Urinary bladder (tissue), 4 donors: ENCODE measurements at places on chromosomes 11 and 22.

- DNase-seq: no peak
These were observed 38.9 kb upstream of the TH start for GRCh38 chr11:2210366-2211112.

- no peak for DNase-seq
These were observed 928 bp upstream of the CRACR2B start for GRCh38 chr11:826836-827145.

GRCh38 chr11:129917231-129917630, 21.9 kb upstream of the NFRKB start:
- no peak for DNase-seq

DNA sequence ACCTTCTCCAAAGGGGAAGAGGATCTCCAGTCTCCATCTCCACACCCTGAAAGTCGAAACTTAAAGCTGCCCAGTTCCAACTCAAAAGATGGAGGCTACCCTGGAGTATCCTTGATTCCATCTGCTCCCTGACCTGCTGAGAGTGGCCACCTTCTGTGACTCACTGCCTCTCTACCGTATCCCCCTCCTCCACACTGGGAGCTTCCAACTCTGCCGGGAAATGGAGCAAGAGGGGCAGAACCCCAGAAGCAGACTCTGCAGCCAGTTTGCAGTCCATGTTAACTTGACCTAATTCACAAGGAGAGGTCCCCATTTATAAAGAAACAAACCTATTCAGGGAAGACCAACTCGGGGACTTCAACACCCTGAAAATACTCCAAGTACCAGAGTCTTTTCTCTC, 22.0 kb upstream of the IRAG1 start:
- DNase-seq: no peak

DNA sequence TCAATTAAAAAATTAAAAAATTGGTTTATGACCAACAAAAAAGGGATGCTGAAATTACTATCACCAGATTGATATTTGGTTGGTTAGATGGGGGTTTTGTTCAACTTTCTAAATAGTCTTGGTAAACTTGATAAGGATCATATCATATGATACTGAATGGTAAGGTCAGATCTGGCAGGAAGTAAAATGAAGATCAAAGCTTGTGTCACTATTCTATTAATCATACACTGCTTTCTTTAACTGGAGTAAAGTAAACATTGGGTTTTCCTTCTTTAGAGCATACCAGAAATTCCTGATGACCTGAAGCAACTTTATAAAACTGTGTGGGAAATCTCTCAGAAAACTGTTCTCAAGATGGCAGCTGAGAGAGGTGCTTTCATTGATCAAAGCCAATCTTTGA, 40.2 kb downstream of the RRM1 start:
- DNase-seq: no peak

DNA sequence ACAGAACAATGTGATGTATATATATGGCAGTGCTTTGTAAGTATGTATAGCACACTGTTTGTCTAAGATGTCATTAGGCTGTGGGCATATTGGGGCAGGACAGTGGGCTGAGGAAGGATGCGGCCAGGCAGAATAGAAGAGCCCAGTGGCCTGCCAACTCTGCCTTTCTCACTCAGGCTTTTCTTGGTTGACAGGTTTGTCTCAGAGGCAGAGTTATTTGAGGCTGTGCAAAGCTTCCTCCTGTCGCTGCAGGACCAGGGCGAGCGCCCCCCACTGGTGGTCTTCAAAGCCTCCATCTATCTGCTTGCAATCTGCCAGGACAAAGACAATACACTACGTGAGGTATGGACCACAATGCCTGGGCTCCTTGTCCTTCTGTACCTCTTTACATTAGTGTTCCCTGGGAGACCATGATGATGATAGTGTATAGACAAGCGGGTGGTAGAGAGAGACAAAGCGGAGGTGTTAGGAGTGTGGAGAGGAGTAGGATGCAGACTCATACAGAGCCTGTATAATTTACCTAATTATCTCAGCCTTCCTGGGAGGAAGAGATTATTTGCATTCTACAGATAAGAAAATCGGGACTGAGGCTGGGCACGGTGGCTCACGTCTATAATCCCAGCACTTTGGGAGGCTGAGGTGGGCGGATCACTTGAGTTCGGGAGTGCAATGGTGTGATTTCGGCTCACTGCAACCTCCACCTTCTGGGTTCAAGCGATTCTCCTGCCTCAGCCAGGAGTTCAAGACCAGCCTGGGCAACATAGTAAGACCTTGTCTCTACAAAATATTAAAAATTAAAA, 37.3 kb upstream of the CCDC134 start:
- peak; percentile 31 for DNase-seq

DNA sequence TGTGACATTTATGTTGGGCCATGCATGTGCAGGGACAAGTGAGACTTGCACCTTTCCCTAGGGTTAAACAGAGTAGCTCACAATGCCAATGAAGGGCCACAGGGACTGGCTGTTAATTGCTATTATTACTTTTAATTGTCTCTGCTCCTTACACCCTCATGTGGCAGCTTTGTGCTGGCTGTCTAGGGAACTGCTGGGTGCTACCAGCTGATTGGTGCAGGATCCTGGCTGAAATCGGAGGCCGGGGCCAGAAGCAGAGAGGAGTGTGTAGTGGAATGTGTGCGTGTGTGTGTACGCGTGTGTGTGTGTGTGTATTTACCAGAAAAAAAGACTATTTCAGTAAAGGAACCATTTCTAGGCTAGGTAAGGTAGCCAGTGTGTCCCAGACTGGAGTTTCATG, 302.5 kb downstream of the CTTN start:
- DNase-seq: no peak

DNA sequence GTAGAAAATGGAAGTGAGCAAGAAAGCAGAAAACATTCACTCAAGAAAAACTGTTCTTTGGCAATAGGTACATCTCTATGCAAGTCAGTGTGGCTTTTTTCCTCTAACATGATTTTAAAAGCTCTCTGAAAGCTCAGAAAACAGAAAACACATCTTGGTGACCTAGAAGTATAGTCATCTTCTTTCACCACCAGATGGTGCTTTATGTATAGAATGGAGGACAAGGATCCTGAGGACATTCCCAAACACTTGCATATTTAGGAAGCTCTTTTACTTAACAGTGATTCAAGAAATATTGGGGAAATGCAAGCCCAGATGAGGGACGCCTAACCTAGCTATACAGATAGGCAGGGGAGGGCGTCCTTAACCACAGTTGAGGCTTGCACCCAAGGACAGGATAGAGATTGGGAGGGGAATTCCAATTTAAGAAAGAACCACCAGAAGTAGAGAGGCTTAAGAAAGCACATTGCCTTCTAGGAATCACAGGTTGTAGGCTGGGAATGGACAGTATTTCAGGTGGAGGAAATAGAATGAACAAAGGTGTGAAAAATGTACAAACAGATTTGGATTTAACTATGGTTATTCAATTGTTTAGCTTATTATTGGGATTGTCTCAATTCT, 13.8 kb upstream of the CCDC81 start:
- DNase-seq: no peak

DNA sequence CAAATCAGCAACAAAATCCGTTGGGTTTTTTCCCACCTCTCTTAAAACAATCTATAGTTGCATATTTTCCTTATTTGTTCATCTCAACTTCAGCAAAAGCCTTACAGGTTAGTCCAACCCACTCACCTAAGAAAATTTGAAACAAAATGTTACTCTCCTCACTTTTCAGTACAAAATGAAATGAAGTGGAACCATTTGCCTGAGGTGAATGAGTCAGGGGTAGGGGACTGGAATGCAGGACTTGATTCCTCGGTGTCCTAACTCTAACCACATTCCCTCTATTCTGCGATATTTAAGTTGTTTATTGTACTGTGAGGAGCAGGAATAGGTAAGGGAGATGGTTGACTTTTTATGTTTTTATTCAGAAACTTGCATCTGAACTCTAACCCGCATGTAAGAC, 16.4 kb downstream of the ATP5MG start:
- DNase-seq: no peak

GRCh38 chr11:121467471-121467870, 14.7 kb upstream of the SORL1-AS1 start:
- DNase-seq: no peak

DNA sequence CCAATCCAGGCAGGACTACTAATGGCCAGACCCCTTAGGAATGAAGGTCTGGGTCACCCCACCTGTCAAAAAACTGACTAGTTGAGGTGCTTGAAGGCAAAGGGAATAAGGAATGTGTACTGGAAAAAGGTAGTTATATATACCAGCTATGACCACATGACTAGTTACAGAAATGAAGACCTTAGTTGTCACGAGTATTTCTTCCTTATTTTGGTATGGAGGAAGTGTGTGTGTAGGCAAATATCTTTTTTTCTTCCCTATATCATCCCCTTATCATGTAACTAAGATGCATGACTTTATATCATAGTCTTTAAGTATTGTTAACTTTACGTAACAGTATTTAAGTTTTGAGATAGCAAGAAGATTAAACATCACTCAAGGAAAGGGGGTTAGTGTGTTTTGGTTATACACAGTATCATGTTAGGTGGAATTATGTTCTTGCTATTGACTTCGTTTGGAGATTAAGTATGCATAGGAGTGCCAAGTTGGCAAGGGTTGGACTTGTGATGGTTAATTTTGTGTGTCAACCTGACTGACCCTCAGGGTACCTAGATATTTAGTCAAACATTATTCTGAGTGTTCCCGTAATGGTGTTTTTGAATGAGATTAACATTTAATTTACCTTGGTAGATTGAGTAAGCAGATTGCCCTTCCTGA, 38.2 kb upstream of the NARS2 start:
- no peak for DNase-seq

GRCh38 chr22:41526830-41527799, 17.2 kb downstream of the POLR3H start:
- DNase-seq: no peak

- no peak for DNase-seq
These were observed 7.6 kb upstream of the ASCL2 start for GRCh38 chr11:2277933-2278523.

GRCh38 chr11:57311109-57311936, 13.4 kb downstream of the TNKS1BP1 start:
- DNase-seq: peak; percentile 67

DNA sequence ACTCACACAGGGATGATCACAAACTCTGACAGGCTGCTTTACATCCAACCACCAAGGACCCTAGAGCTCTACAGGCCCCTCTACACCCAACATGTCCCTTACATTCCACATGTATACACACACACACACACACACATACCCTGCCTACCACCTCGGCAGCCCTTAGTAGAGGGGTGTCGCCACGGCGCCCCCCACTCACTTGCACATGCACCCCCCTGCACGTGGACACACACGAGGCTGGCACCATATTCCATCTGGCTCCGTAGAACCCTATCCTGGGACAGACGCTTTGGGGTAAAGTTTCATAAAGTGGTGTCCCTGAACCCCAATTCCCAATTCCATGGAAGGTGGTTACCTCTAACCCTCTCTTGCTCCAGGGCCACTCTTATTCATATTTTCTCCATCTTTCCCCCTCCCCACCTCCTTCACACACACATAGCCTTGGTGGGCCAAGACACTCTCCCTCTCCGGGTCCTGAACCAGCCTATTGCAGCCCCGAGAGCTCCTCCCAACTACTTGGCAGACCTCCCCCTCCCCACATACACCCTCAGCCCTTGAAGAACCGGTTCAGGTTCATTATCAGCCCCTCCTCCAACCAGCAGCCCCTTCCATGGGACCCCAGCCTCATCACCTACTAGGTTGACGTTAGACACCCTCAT, 809 bp downstream of the PDE2A start:
- DNase-seq: no peak

GRCh38 chr11:44290208-44290607, 19.7 kb downstream of the ALX4 start:
- DNase-seq: no peak

GRCh38 chr11:103584021-103584420, 452.4 kb upstream of the DDI1 start:
- DNase-seq: no peak

GRCh38 chr11:746289-747157, 741 bp upstream of the TALDO1 start:
- DNase-seq: no peak

- DNase-seq: no peak
These were observed 298.2 kb downstream of the DDX10 start for GRCh38 chr11:108963118-108963517.

DNA sequence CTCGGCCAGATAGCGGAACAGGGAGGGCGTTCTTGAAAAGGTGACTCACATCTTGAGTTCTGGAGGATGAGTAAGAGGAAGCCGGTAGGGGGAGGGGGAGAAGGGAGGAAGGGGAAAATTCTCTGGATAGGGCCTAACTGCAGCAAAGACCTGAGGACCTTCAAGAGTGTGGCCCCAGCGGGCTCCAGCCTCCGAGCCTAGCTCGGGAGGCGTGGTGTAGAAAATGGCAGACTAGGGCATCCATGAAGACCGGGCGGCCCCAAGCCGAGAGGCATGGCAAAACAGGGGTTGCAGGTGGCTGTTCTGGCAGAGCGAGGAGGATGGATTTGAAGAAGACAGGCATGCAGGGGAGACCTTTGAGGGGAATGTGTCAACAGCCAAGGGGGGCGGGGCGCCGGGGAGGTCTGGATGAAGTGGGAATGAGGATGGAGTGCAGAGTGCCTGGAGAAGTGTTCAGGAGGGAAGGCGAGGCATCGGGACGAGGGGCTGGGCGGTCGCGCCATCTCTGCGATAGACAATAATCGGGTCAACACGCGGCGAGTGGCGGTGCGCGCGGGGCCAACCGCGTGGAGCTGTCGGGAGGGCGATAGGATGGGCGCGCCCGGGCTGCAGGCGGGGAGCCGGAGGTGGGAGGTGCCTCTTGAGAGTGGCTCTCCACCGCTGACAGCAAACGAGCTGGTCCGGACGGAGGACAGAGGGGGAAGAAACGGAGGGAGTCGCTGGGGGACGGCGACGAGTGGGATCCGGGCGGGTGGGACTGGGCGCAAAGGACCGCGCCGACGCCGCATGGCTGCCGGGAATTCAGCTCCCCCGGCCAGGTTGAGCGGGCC, 40.0 kb upstream of the CREB3L1 start:
- DNase-seq: no peak

DNA sequence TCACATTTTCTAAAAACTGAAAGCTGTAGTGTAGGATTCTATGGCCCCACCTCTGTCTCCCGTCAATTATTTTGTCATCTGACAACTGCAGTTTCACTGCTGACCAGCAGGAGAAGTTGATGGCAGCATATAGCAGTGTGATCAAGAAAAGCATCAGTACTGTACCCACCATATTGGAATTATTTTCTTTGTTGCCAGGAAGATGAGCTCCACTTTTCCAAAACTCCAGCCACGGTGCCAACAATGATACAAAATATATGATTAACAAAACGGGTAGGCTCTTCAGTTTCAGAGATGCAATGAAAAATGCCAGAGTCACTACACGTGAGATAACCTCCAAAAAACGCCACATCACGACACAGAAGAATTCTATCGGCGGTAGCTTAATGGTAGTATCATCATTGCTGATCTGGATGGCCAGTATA, 41.3 kb downstream of the XKR3 start:
- DNase-seq: no peak

DNA sequence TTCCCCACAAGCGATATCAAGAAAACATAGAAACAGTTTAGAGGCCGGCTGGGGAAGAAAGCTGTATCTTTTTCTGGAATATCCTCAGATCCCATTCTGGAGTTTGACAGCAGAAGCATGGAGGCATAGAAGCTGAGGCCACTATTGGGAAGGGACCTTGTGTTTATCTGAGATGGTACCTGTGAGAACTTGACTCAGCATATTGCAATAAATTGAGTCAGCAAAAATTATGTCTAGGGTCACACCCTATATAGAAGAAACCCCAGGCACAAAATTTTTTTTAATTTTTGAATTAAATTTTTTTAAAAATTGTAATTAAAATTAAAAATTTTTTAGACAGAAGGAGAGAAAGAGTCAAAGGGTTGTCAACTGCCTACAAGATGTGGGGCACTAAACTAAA, 178.7 kb downstream of the NTM start:
- no peak for DNase-seq
